ENCODE measurements at places on chromosomes 2 and 18.
A peak's percentile ranks its signal among the peaks of the same experiment; 100 is the strongest.

GRCh38 chr2:59884166-59884565 is 669.3 kb downstream of the BCL11A start:
- no peak for DNase-seq

GRCh38 chr2:54665436-54665856 is 58.0 kb upstream of the EML6 start:
- peak; percentile 61 for DNase-seq

GRCh38 chr18:68937029-68937599 is 139.2 kb downstream of the CCDC102B start:
- DNase-seq, result no peak

- DNase-seq, result no peak
These were observed 136.1 kb upstream of the NOSTRIN start for GRCh38 chr2:168666339-168666738.

DNA sequence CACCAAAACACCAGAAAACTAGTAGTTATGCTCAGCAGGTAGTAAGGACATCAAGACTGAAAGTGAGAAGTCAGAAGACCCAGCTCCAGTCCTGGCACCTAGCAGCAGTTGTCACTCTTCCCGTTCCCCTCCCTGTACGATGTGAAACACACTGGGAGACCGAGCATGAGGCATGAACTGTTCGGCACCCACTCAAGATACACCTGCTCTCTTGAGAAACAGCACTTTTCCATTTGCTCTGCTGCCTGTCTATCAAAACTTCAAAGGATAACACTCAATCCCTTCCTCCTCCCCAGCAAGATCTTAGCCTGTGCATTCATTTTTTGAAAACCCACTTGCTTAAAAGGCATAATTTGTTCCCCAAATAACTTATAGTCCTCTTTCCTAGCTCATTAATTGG is 123.9 kb downstream of the PLEKHM3 start:
- DNase-seq, result no peak

Measured in activated CD8-positive, alpha-beta memory T cell treated with anti-CD3 and anti-CD28 coated beads, Interleukin-2, amount 10 ng/mL, durations not matched to agents 7 days and 5 days (primary cell).